SW 1271 (cell line): ENCODE measurements at places on chromosomes 2 and 18.

DNA sequence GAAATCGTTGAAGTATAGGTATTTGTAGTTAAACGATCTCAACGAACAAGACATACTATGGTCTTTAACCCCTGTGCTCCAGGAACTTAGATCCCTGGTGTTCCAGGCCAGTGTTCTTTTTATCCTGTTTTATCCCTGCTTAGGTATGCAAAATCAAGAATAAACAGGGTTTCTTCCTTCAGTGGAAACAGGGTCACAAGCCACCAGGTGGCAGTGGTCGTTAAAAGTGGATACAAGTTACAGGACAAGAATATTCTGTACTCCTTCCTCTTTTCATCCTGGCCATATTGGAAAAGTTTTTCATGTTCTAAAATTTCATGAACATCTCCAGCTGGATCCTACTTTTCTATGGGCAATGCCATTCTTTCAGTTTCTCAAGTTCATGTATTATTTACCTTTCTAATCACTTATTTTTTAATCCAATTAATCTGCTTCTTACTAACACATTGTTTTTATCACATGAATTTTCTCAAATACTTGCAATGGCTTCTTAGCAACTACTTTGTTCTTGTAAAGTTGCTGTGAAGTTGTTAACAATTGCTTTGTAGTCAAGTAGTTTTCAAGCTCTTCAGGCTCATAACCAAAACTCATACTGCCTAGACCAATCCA lies 16.4 kb upstream of the HNMT start:
- peak; percentile 6 for DNase-seq

- DNase-seq = no peak
These were observed 6.3 kb upstream of the EN1 start for GRCh38 chr2:118853651-118854291.

DNA sequence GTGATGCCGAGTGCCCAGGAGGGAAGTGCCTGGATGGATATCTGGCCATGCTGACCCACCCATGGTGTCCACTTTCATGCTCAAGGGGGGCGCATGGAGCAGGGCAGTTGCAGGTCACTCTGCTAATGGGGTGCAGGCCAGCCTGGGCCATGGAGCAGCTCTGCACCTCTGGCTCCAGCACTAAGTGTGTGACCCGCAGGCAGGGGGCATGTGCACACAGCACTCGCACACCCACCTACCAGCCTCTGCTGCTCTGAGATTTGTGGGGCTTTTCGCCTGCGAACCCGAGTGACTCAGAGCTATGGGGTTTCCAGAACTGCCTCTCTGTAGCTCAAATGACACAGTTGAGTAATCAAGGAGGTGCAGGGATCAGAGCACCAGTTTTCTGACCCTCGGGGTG lies 66.2 kb downstream of the CYP26B1 start:
- DNase-seq = no peak

DNA sequence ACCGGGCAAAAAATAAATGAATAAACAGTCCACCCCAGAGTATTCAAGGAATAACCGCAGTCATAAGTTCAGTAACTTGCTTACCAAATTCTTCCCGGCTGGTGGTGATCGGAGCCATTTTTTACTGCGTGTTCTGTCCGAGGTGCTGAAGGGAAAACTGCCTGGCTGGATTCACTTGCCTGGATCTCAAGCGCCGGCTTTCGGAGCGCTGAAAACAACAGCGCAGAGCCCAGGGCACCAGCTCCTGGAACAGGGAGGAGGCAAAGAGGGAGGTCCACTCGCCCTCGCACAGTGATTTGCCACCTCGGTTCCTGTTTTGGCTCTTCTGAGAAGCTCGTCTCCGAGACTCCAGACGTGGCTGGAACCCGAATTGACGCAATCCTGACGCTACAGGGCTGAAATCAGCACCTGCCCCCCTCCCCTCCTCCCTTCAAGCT lies at the start of gene SYT4:
Gene SYT4, minus strand, starts transcription at position 327 of the 437 bp plus-strand sequence. Its CDS starts 209 bp downstream, at position 118.
- DNase-seq = no peak

GRCh38 chr18:8816816-8817215 lies 111.5 kb downstream of the MTCL1 start:
- DNase-seq = no peak

DNA sequence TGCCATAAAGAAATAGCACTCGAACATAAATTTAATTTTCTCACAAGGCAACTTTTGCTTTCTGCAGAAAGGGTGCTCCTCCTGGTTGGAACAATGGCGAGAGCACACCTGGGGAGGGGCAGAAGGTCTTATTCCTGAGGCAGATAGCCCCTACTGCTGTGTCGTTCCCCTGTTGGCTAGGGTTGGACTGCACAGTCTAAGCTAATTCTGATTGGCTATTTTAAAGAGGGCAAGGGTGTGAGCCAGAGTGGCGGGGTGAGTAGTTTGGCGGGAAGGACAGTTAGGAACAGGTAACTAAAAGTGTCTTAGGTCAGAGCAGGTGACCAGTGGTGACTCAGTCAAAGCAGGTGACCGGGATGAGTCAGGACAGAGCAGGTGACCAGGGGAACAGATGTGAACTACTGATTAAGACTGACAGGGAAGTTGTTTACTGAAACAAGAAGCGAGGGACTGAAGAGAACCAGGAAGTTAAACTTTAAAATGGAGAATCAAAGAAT lies 49.7 kb upstream of the AGAP1 start:
- DNase-seq = no peak

DNA sequence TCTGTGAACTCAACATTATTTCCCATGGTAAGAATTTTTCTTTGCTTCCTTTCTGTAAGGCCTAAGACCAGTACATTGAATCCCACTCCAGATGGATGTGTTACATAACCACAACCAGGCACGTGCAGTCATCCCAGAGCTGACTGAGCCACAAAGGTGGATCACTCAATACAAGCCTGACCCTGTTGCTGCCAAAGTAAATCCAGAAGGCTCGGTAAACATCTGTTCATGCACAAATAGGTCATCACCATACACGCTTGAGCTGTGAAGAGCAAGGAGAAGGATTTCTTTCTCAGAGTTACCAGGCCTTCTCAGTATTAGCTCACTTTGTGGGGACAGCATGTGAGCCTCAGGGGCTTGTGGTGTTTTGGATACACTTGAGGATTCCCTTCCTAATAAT lies 791.4 kb upstream of the FANCL start:
- no peak for DNase-seq

- DNase-seq = peak; percentile 12
These were observed 51.8 kb downstream of the WDR7 start for GRCh38 chr18:56702946-56703345.

GRCh38 chr2:7083580-7084509 lies 166.6 kb downstream of the RNF144A start:
- DNase-seq = no peak

DNA sequence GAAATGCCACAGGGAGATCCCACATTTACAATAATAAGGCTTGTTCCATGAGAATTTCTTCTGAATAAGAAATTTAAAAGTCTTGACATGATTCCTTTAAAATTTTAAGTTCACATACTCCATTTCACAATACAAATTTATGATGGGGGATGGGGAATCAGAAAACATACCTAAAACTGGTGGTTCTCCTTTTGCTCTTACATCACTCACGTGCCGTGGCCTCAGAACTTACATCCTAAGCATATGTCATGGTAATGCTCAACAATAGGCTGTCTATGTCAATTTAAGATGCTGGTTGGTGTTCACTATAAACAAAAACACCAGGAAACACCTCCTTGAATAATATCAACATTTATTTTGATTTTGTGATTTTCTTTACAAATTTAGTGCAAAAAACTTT lies 12.8 kb downstream of the UPP2 start:
- no peak for DNase-seq

GRCh38 chr2:19476327-19476726 lies 117.9 kb upstream of the OSR1 start:
- no peak for DNase-seq

- DNase-seq = no peak
These were observed 81.7 kb upstream of the FAM98A start for GRCh38 chr2:33680644-33681363.

DNA sequence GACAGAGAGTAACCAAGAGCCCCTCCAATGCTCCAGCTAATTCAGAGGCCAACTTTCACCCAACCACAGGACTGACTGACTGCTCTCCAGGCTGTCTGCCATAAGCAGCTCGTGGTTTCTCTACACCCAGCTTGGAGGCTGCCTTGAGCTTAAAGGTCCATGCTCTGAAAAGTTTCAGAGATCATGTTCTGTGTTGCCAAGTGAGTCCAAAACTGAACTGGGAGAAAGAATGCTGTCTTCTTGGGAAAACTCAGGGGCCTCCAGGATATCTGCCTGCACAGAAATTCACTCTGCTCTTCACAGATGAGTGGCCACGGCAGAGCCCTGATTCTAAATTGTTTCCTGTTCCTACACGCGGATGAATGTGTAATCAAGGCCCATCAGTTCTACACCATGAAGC lies 51.1 kb downstream of the LPIN2 start:
- no peak for DNase-seq

GRCh38 chr18:58175122-58175785 lies 131.2 kb downstream of the NEDD4L start:
- DNase-seq = no peak

DNA sequence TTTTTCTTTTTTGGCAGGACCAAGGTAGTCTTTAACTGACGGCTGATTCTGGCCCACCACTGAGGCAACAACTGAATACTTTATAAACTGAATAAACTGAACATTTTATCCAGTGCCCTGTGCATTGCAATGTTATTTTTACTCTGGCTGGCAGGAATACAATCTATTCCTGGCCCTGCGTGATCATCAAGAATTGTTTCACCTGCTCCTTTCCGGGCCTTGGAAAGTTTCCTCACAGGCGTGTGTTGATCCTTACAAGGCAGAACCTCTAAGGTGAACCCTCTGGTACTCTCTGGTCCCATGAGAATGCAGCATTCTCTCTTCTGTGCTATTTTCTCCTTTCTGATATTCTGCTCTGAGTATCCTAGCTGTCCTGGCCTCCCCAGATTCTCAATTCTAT lies 113.7 kb upstream of the KLHL29 start:
- no peak for DNase-seq

DNA sequence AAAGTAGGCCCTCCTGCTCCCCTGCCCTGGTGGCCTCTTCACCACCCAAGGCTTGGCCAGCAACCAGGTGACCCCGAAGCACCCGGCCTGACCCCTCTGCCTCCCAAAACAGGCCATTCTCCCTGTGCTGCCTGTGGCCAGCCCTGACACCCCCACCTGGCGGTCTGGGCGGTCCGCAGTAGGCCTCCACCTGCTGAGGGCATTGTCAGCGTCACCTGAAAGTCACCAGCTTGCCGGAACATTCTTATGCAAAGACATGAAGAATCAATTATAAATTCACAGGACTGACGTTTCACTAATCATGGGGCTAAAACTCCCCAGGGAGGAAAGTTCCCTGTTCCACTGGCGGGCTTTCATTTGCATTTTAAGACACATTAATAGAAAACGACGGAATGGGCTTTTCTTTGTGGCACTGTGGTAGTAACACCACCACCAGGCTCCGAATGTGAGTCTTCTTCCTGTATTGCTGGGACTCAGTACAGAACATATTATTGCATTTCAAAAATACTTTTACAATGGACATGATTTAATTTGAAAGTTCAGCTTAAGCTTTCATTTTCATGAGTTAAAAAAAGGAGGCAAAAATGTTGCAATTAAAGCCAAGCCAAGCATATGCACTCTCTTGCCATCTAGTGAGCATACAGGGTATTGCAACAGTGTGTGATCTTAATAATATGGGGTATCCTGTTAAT lies 57.4 kb downstream of the ADI1 start:
- peak; percentile 35 for DNase-seq

DNA sequence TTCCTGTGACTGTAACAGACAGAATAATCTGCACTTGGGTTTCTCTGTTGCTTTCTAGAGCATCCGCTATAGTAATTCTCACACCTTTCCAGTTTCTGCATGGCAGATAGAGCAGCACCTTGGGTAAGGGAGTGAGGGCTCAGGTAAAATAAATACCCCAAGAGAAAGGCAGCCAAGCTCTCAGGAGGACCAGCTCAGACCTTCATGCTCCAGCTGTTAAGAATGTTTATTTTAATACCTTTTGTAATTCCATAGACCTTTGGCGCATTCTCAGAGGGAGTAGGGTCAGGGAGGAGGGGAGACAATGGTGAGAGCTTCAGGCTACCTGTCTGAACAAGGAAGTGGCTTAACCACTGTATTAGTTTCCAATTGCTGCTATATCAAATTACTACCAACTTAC lies 16.2 kb upstream of the TMEM178A start:
- no peak for DNase-seq

- no peak for DNase-seq
These were observed 1385.5 kb upstream of the ZEB2 start for GRCh38 chr2:145905371-145905770.

DNA sequence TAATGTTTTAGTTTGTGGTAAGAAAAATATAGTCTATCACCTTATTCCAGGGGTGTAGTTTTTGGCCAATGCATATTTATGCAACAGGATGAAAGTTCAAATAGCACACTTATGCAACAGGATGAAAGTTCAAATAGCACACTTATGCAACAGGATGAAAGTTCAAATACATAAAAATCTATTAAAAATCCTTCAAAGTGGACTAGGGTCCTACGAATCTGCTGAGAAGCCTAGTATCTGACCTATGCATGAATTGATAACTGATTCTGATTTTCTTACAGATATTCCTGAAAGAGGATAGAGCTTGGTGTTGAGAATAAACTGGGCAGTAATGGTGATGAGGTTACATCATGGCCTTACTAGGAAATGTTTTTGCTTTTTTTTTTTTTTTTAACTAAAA lies 2.8 kb downstream of the PECR start:
- DNase-seq = no peak
